Activated CD8-positive, alpha-beta memory T cell treated with anti-CD3 and anti-CD28 coated beads for 36 hours (primary cell): ENCODE measurements at places on chromosomes 3 and 15. TPM values are rescaled to one million over a fixed set of nuclear protein-coding genes. Genes with fewer than 3 reads are reported as not detected.

Gene NR2E3
- not detected for total RNA-seq

Gene TM4SF18
- total RNA-seq, result not detected

Gene OXTR
- 1.0 TPM for total RNA-seq

Gene PRTG
- total RNA-seq, result not detected

Gene STRC
- total RNA-seq, result 0.17 TPM

Gene MST1R
- total RNA-seq, result 0.99 TPM

Gene GLDN
- not detected for total RNA-seq

Gene FILIP1L
- total RNA-seq, result 0.36 TPM

Gene HHLA2
- total RNA-seq, result 1.3 TPM

Gene MAGEF1
- total RNA-seq, result 21.2 TPM

Gene LMAN1L
- total RNA-seq, result 0.15 TPM
